Mesothelial cell of epicardium (in vitro differentiated cells): ENCODE measurements at places on chromosomes 7 and 10. TPM values are rescaled to one million over a fixed set of nuclear protein-coding genes. Genes with fewer than 3 reads are reported as not detected.

DNA sequence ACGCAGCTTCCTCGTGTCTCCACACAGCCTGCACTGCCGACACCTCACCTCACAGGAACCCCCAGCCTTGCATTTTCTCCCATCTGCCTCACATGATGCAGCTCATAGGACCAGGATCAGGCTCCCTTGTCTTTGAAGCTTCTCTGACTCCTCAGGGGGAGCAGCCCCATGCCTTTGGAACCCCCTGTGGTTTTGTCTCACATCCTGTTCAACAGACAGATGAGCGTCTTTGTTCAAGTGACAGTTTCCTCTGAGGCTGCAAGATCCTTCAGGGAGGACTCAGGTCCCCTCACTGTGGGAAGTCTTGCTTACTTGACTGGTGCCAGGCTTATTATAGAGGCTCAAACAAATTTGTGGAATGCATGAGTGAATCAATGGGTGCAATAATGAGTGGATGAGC, 667.1 kb downstream of the INHBA start:
- DNase-seq = no peak

The TAC1 gene
- total RNA-seq = 0.36 to 0.63 TPM in 2 of 3 replicates, not detected in the other

- no peak for DNase-seq
These were observed 115.5 kb downstream of the BUB3 start for GRCh38 chr10:123269675-123270074.

- DNase-seq = no peak
These were observed 155.7 kb downstream of the EBF3 start for GRCh38 chr10:129808092-129808983.

GRCh38 chr7:130695840-130696239, 9.5 kb upstream of the TSGA13 start:
- no peak for DNase-seq

DNA sequence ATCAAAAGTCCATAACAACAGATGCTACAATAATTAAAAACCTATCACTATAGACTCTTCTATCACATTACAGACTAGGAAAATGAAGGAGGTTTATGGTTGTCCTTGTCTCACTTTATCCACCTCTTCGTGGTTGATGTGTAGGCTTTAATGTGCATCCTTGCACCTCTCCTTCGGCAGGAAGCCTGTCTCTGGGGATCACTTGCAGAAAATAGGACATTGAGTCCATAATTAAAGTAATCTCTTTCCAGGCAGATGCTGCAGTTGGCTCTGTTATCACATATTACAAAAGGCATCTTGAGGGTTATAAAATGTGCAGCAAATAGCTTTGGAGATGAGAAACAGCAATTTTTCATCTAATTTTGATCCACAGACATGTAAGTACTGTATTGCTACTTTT, 168.4 kb downstream of the RELN start:
- DNase-seq = no peak

DNA sequence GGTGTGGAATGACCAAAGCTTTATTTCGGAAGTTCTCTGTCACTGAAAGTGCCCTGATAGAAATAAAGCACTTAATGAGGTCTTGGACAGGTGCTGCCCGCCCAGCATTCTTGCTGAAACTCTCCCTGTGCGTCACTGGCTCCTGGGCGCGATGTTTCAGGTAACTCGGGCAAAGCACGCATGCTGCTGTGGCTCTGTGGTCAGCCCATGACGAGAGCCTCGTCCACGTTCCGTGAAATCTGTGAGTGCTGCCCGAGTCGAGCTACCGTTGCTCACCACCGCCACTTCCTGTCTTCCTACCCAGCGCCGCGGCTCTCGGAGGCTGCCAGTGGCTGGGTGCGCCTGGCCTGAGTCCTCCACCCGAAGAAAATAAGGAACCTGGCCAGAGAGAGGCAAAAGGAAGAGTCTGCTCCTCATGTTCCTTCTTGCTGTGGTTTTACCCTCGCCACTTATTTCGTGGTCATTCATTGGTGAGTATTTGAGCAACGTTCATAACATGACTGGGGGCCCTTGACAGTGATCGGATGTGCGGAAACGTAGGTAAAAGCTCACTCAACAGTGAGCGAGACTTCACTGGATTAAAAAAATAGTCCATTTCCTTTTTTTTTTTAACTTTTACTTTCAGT, 95.5 kb downstream of the MAP3K8 start:
- no peak for DNase-seq

DNA sequence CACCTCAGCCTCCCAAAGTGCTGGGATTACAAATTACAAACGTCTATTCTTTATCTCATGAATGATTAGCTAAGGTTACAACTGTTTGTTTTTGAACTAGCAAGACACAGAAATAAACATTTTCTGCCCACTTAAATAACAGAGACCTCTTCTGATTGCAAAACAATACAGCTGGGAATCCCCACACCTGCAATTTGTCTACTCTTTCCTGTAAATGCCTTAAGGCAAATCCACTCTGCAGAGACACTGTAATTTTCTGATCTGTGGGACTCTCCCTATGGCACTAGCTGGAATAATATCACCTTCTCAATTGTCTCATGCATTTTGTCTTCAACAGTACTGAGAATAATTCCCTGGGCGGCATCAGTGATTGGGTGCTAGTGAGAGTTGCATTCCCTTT, 149.3 kb upstream of the FAM3C start:
- no peak for DNase-seq

GRCh38 chr10:102841827-102842345, 4.7 kb upstream of the CYP17A1 start:
- DNase-seq = no peak

DNA sequence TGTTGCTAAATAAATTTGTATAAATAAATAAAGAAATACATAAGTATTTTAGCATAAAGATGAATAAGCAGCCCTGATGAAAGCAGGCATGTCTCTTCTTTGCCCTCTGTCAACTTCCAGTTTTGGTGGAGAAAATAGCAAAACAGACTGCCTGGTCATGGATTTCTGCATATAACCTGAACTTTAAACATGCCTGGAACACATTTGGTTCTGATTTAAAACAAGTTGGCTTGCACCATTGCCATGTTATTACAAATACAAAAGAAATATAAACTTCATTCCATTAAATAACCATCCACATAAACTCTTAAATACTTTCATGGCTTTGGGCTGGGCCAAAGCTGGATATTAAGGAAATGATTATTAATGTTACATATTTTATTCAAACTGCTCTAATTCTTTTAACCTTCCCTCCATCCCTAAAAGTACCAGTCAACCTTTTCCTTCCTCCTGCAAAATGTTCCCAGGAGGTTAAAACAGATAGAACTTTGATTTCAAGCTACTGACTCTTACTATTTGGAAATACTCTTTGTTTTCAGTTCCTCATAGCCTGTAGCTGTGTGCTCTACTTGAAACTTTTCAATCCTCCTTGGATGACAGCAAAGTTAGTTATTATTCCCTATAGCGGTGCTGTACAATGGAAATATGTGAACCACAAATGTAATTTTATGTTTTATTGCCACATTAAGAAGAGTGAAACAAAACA, 96.3 kb downstream of the BICC1 start:
- DNase-seq = no peak

DNA sequence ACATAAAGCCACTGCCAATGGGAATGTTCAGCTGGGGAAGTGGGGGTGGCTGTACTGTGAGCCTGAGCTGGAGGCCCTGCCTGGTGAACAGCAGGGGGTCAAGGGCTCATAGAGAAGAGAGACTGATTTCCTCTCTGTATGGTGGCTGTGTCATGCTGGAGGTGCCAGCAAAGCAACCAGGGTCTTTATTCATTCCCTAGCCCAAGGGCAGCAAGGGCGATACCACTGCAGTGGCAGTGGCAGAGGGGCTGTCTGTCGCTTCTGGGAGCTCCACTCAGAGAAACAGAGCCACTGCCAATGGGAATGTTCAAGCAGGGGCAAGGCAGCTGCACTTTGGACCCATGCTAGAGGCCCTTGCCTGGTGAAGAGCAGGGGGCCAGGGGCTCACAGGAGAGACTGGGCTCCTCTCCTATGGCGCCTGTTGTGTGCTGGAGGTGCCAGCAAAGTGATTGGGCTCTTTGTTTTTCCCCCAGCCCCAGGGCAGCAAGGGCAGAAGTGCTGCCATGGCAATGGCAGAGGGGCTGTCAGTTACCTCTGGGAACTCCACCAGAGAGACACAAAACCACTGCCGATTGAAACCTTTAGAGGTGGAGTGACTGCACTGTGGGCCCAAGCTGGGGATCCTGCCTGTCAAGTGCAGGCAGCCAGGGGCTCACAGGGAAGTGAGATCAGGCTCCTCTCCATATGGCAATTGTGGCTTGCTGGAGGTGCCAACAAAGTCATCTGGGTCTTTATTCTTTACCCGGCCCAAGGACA, 545.1 kb downstream of the SH2D4B start:
- no peak for DNase-seq

GRCh38 chr10:124279882-124280281, 138.8 kb downstream of the OAT start:
- no peak for DNase-seq

The UBE3C gene
- 56.4 to 58.8 TPM (median 57.1 TPM) in 3 replicates for total RNA-seq

- DNase-seq = no peak
These were observed 178.1 kb downstream of the EVX1 start for GRCh38 chr7:27420702-27421101.

GRCh38 chr7:1939434-1940401, 269.6 kb downstream of the ELFN1 start:
- no peak for DNase-seq

The PHYHIPL gene
- total RNA-seq = 0.24 to 0.56 TPM (median 0.50 TPM) in 3 replicates

DNA sequence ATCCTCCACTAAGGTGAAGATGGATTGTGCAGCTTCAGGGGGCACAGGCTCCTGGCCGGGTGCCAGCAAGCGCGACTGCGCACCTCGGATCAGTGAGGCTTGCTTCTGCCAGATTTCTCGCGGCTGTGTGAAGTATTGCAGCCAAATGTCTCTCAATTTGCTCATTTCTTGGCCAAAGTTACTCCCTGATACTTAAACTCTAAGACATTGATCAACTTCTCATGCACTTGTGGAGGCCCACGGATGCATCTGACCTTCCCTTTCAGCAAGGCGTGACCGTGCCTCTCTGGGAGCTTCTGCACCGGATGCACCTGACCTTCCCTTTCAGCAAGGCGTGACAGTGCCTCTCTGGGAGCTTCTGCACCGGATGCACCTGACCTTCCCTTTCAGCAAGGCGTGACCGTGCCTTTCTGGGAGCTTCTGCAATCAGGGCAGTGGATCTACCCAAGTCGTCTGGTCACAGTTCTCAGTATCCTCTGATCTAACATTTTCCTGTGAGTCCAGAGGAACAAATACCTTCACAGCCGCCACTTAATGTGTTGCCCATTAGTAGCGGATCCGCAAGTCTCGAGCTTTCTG, 248.3 kb downstream of the ADARB2 start:
- DNase-seq = no peak

The ZMIZ1 gene
- 166 to 173 TPM (median 170 TPM) in 3 replicates for total RNA-seq

DNA sequence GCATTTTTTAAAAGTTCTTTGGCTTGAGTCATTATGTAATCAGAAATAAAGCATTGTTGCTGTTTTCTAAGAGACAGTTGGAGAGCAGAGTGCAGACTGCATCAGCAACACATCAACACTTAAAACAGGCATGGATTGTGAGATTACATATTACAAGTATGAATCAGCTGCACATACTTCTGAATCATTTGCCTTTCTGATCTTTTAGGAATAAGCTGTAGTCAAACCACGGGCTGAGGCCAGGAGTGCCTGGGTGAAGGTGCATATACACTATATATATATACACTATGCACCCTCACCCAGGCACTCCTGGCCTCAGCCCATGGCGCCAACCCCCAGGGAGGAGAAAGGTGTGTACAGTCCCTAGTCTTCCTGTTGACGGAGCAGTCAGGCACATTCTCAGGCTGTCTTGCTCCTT, 52.4 kb upstream of the DLX6 start:
- DNase-seq = no peak

GRCh38 chr7:129115676-129116075, 28.8 kb upstream of the TSPAN33 start:
- no peak for DNase-seq

The NME8 gene
- total RNA-seq = 0.86 to 1.2 TPM (median 1.1 TPM) in 3 replicates

- DNase-seq = no peak
These were observed 54.0 kb upstream of the ABCB5 start for GRCh38 chr7:20561466-20561865.

GRCh38 chr7:149720372-149721083, 52.9 kb downstream of the ZNF467 start:
- DNase-seq = no peak

- no peak for DNase-seq
These were observed 340.3 kb downstream of the FRMD4A start for GRCh38 chr10:13990392-13990805.

The OR2A7 gene
- 10.8 to 11.3 TPM (median 11.1 TPM) in 3 replicates for total RNA-seq

GRCh38 chr7:131039355-131039762, 288.3 kb upstream of the MKLN1 start:
- DNase-seq = no peak

The ZNF438 gene
- 5.3 to 6.6 TPM (median 6.0 TPM) in 3 replicates for total RNA-seq

The HOXA9 gene
- total RNA-seq = 10.8 to 14.5 TPM (median 13.2 TPM) in 3 replicates

The TMEM176B gene
- 1.9 to 2.8 TPM (median 2.3 TPM) in 3 replicates for total RNA-seq

The DKK1 gene
- total RNA-seq = 12.7 to 13.3 TPM (median 13.0 TPM) in 3 replicates

DNA sequence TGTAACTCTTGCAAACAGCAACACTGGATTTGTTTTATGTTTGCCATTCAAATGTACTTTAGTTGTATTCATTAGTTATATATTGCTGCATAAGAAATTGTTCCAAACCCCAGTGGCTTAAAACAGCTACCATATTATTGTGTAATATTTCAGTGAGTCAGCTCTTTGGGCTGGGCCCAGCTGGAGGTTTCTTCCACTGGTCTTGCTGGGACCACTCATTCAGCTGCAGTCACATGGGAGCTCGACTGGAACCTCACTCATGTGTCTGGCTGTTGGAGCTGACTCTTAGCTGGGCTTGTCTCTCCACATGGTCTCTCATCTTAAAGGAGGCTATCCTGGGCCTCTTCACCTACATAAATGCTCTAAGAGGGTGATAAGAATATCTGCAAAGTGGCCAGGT, 23.2 kb upstream of the PIP4K2A start:
- no peak for DNase-seq

DNA sequence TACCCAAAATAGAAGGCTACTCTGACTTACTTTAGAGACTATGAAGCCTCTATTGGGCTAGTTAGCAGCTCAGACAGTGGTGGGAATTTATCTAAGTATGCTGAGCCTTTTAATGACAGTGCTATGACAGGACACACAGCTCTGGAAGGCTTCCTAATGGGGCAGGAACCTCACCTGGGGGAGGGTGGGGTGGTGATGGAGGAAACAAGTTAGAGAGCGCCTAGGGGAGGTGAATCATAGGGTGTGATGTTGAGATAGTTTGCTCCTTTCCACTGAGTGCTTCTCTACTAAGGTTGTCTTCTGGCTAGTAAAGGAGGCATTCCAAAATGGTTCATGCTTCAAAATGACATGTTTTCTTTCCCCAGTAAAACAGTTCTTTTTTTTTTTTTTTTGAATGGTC, 42.1 kb downstream of the PPP1R9A start:
- no peak for DNase-seq

GRCh38 chr7:16982640-16983350, 101.0 kb upstream of the AGR3 start:
- DNase-seq = no peak
